ENCODE measurements at places on chromosomes 13 and 19.

DNA sequence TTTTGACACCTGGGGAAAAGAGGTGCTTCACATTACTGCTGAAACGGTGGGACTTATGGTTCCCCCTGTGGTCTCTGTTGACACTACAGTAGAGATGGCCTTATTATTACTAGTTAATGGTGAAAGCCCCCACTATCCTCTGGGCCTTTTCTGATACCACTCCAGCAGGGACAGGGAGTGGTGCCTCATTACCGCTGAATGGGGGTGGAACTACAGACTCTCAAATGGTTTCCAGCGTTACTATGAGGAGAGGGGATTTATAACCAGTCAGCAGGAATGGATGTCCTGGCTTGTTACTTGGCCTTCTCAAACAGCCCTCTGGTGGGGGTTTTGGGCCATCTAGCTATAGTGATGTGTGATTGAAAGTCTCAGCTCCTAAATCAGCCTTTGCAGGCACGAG, 96.7 kb upstream of the DIAPH3 start:
- no peak for DNase-seq

GRCh38 chr13:31956980-31957644, 74.5 kb upstream of the FRY start:
- no peak for DNase-seq

- no peak for DNase-seq
Measured at GRCh38 chr19:2308114-2308556, at the start of gene LINGO3. Gene LINGO3, minus strand, starts transcription at chr19:2308154. Its CDS starts 16,378 bp downstream, at chr19:2291776.

DNA sequence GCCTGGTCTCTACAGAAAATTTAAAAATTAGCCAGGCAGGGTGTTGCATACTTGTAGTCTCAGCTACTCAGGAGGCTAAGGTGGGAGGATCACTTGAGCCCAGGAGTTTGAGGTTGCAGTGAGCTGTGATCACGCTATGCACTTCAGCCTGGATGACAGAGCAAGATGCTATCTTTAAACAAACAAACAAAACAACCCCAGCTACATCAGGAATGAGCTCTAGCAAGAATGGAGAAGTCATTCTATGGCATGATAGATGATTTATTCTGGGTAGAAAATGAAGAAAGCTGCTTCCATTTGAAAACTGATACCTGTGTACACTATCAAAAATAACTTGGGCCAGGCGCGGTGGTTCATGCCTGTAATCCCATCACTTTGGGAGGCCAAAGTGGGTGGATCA, 15.8 kb upstream of the SHISA2 start:
- no peak for DNase-seq

DNA sequence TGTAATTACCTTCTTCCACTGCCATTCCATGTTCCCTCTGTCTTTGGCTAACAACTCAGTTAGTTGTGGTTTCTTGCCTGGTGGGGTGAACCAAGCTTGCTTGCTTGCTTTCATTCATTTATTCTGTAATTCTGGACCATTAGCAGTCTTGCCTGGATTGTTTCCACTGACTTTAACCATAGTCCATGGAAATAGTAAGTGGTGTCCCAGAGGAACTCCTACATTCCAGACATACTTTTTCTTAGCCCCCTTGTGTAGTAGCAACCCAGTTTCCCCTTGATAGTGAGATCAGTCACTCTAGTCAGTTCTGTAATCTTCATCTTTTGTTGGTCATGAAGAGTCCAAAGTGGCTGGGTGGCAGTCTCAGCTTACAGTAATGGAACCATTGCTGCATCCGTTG, 23.2 kb downstream of the PDS5B start:
- DNase-seq: no peak

DNA sequence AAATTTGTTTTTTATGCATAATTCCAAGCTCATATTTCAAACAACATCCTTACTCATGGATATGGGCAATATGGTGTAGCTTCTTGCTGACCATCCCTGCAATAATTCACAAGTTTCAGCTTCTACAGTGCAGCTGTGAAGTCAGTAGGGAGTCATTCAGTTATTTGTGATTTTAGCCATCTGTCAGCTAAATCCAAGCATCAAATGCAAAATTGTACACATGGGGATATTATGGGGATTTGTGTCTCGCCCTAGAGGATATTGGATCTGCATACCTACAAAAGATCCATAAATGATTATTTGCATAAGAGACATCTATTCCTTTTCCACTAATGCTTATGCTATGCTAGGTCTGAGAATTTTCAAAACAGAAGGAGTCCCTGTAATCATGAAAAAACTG, 217.9 kb upstream of the SLITRK5 start:
- DNase-seq: no peak

- DNase-seq: no peak
Measured at GRCh38 chr13:112897956-112898620, 70.9 kb upstream of the MCF2L start.

GRCh38 chr19:12884627-12884925, 2.4 kb downstream of the KLF1 start:
- no peak for DNase-seq

DNA sequence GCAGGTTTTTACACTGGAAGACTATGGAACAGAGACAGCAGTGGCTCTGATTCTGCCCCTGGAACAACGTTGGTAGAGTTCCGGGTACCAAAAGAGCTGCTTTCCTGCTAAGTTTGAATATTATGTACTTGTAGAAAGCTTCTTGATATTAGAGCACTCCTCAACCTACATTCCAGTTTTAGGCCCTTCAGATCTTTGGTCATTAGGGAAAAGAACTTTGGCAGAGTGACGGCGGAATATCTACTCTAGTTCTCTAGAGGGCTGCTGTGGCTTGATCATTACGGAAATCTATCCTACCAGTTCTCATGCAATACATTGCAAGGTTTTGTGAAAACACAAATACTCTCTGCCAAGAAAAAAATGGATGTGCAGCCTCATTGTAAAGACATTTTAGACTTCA, 415.7 kb downstream of the DIAPH3 start:
- no peak for DNase-seq

- no peak for DNase-seq
Measured at GRCh38 chr19:49853852-49854377, 3.0 kb downstream of the PTOV1 start.

- no peak for DNase-seq
Measured at GRCh38 chr19:39165857-39166256, 30.9 kb upstream of the NCCRP1 start.

DNA sequence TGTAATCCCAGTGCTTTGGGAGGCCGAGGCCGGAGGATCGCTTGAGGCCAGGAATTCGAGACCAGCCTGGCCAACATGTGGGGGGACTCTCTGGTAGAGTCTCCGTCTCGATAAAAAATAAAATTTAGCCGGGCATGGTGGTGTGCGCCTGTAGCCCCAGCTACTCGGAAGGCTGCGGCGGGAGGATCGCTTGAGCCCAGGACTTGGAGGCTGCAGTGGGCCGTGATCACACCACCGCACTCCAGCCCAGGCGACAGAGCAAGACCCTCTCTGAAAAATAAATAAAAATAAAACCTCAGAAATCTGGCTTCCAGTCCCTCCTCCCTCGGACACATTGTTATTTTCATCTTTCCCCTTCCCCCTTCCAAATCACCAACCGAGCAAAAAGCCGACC, 332 bp downstream of the IRGQ start:
- DNase-seq: peak; percentile 20

GRCh38 chr13:109043636-109044035, 414.2 kb downstream of the MYO16 start:
- DNase-seq: no peak

- no peak for DNase-seq
Measured at GRCh38 chr13:114119196-114119595, 13.2 kb downstream of the RASA3 start.

- no peak for DNase-seq
Measured at GRCh38 chr19:15613338-15613737, 1.7 kb upstream of the CYP4F8 start.

GRCh38 chr19:46447006-46447405, 18.3 kb upstream of the PNMA8C start:
- DNase-seq: no peak

- DNase-seq: no peak
Measured at GRCh38 chr19:56960959-56961543, 120.5 kb upstream of the PEG3 start.

- peak; percentile 18 for DNase-seq
Measured at GRCh38 chr13:48653472-48653939, at the start of gene CYSLTR2. Gene CYSLTR2, plus strand, starts transcription at chr13:48653929. Its CDS starts 52,889 bp downstream, at chr13:48706818.

- DNase-seq: no peak
Measured at GRCh38 chr19:7199613-7200533, 94.3 kb downstream of the INSR start.

GRCh38 chr13:32031815-32032370, 319 bp downstream of the FRY start:
- DNase-seq: no peak

DNA sequence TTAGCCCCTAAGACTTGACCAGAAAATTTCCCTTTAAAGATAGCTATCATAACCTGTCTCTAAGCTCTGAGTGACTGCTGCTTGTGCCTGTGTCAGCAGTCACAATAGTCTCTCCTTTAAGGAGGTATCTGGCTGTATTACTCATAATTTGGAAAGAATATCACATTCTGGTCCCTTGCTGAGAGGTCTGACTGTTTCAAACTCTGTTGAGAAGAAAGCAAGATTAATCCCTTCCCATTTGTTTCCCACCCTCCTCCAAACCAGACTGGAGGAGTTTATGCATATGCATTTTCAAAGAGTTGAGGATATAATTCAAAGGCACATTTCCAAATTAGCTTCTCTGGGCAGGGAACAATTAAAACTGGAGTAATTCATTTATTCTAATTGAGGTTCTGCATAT, 2.3 kb downstream of the HTR2A start:
- no peak for DNase-seq

DNA sequence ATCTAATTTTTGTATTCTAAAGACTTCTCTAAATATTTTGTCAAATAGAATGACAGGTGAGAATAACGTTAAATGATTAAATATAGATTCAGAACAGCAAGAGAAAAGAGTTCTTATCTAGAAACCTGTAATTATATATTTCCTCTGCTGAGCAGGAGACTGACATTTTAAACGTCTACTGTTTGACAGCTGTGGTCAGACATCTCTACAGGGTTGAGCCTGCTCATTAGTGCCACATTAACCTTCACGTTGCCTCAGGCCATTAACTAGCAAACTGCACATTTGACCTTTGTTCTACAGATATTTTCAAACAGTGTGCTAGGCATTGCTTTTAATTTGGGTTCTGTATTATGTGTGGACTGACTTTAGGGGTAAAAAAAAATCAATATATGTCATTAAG, 347.5 kb downstream of the GPC5 start:
- DNase-seq: no peak

- DNase-seq: no peak
Measured at GRCh38 chr19:590396-590745, 690 bp downstream of the HCN2 start.

GRCh38 chr13:91690944-91691343, 292.5 kb downstream of the GPC5 start:
- DNase-seq: no peak

- DNase-seq: no peak
Measured at GRCh38 chr19:12778905-12779161, 3.5 kb upstream of the HOOK2 start.

DNA sequence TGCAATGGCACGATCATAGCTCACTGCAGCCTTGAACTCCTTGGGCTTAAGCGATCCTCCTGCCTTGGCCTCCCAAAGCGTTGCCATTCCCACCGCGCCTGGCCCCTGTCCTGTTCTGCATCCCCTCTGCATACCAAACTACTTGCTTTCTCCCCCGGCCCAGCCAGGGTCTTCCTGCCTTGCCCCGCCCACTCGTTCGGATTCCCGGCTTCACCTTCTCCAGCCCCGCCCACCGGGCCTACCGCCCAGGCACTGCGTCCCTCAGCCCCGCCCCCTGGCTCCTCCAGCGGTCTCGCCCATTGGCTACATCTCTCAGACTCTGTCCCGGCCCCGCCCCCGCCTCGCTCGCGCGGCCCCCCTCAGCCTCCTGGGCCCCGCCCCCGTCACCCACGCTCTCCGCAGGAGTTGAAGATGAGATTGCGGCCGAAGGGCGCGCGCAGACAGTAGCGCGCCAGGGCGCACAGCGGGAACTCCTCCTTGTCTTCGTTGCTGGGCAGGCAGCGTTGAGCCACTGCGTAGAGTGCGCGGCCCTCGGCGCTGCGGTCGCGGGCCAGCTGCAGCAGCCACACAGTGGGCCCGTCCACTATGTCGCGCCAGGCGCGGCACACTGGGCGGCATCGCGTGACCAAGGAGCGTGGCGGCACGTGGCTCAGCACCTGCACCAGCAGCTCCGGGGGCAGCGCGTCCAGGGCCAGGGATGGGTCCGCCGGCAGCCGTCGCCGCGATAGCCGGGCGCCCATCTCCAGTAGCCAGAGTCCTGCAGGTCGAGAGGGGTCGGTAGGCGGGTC, 19.0 kb downstream of the MRPS12 start:
- DNase-seq: peak; percentile 81

DNA sequence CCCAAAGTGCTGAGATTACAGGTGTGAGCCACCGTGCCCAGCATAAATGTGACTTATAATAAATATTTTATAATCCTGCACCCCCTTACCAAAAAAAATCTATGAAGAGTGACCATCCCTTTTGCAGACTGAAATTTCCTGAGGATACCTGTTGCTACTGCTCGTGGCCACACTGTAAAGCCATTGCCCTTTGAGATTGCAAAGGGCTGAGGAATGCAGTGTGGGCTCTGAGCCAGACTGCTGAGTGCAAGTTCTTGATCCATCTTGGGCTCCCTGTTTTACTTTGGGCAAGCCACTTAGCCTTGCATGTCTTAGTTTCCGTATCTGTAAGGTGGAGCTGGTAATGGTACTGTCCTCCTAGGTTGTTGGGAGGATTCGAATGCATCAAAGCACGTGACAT, 23.4 kb downstream of the SIPA1L3 start:
- no peak for DNase-seq

- DNase-seq: peak; percentile 49
Measured at GRCh38 chr19:51422053-51422448, 4.6 kb upstream of the SIGLEC10 start.

- DNase-seq: no peak
Measured at GRCh38 chr13:20114066-20114610, 46.7 kb downstream of the GJA3 start.

DNA sequence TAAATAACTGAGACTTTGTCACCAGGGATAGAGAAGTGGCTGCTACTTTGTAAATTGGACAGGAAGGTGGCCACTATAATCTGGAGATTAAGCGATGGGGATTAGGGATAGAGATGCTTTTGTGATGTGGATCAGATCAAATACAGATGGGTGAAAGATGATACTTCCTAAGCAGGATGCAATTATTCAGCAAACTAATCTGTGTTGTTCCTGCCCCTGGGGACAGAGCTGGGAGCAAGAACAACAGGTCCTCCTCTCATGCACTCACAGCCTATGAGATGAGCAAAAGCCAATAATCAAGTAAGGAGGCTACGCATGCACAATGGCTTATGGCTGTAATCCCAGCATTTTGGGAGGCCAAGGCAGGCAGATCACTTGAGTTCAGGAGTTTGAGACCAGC, 4.6 kb downstream of the RGL3 start:
- DNase-seq: no peak

DNA sequence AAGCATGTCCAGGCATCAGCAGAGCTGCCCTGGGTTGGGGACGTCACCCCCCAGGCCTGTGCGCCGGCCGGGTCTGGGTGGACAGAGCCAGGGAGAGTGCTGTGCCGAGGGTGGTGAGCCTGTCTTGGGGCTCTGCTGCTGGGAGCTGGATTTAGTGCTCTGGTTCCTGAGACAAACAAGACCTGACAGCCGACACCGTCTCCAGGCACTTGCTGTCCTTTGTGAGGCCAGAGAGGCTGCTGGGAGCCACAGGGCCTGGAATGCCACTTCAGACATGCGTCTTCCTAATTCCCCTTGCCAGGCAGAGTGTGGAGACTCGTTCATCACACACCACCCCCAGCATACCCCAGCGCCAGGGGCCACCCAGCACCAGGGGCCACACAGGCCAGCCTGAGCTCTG, 165.8 kb downstream of the KDM4B start:
- no peak for DNase-seq

- DNase-seq: no peak
Measured at GRCh38 chr13:95360464-95361097, 59.3 kb upstream of the ABCC4 start.
